ENCODE measurements at places on chromosomes 1 and 21. TPM values are rescaled to one million over a fixed set of nuclear protein-coding genes. Genes with fewer than 3 reads are reported as not detected.

The TBX15 gene
- total RNA-seq: 63.1 TPM

DNA sequence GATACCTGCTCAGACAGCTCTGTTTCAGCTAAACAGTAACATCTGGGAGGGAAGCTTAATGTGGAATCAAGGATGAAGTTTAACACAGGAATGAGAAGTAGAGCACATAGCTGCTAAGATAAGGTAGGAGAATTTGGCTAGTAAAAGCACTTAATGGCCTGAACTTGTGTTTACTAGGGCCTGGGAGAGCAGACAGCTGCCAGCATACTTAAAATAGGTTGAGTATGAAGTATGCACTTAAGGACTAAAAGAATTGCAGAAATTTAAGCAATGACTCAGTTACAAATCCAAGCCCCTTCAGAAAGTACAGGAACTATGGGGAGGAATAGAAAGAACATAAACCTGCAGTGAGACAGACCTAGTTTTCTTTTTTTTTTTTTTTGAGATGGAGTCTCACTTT lies 53.0 kb downstream of the BACH1 start:
- peak; percentile 15 for DNase-seq

- no peak for DNase-seq
Measured at GRCh38 chr1:183004141-183004540, 19.1 kb upstream of the LAMC1 start.

DNA sequence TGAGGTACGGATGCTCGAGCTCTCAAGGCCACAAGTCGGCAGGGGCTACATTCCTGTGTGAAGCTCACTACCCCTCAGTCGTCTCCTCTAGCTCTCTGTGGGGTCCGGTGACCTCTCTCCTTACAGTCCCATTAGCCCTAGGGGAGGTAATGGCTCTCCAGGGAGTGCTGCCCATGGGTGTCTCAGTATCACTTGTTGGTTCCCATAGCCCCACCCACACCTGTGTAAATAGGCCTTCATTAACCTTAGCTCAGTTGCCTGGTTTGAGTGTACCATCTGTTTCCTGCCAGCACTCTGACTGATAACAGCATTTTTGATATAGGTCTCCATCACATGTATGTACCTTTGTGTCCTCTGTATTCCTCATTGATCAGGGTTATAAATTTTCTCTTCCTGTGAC lies 133.2 kb upstream of the KCNJ15 start:
- DNase-seq: no peak

- DNase-seq: no peak
Measured at GRCh38 chr1:65938506-65938905, 145.8 kb downstream of the PDE4B start.
